Activated naive CD4-positive, alpha-beta T cell treated with anti-CD3 and anti-CD28 coated beads, Interleukin-2, amount 50 U/mL, for 16 hours (primary cell): ENCODE measurements at places on chromosomes 4 and X.

GRCh38 chr4:186943411-186943810, 219.8 kb upstream of the FAT1 start:
- no peak for DNase-seq

DNA sequence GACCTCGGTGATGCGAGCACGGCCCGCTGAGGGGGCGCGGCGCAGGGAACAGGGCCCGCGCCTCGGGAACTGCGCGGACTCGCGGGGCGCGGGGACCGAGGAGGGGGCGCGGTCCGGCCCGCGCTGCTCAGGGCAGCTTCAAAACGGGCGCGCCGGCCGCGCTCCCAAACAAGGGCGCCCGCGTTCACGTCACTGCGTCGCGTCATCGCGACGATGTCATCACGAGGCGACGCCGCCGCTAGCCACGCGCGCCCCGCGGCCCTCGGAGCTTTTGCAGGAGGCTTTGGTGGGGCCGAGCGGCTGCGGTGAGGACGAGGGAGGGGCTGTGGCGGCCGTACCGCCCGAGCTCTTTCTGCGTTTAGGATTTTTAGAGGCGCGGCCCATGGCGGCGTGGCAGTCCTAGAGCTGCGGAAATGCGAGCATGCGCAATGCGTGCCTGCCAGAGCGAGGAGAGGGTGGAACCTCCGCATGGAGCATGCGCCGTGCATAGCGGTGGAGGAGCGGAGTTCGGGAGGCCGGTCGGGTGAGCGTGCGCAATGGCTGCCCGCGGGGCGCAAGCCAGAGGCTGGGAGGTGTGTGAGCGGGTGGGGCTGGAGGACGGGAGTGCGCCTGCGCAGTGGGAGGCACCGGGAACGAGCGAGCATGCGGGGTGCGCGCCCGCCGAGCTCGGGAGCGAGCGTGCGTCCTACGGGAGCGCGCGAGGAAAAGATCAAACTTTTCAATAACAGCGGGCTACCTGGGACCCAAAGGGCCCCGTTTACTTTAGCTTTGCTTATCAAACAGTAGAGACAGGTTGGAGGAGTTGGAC, at the start of gene PPP2R3B:
PPP2R3B (minus strand) TSS at position 140 of the 808 bp plus-strand sequence. CDS start 216 bp downstream, outside the sequence.
- DNase-seq: peak; percentile 98

DNA sequence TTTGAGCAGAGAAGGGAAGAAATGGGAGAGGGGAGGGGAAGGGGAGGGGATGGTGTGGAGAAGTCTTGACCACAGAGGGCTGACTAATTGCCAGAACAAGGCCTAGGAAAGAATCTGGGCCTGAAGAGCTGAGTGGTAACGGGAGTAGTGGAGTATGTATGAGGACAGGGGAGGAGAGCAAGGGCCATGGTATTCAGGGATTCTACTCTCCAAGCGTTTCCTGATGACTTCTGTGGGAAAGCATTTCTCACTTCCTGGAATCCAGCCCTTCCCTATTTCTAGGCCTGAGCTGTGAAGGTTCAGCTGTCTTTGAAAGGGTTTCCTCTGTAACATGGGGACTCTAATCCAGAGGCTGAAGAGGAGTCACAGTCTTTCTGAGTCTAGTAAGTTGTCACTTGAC, 19.7 kb upstream of the SOX3 start:
- DNase-seq: no peak

GRCh38 chr4:54215379-54216077, 13.6 kb upstream of the PDGFRA start:
- no peak for DNase-seq

- no peak for DNase-seq
These were observed 88.9 kb downstream of the UBE2K start for GRCh38 chr4:39786838-39787237.

GRCh38 chr4:82865592-82865991, 25.4 kb downstream of the SEC31A start:
- DNase-seq: no peak

GRCh38 chr4:145820407-145820806, 118.2 kb downstream of the ZNF827 start:
- DNase-seq: no peak

- DNase-seq: no peak
These were observed 71.0 kb upstream of the DHX15 start for GRCh38 chr4:24655326-24655725.

DNA sequence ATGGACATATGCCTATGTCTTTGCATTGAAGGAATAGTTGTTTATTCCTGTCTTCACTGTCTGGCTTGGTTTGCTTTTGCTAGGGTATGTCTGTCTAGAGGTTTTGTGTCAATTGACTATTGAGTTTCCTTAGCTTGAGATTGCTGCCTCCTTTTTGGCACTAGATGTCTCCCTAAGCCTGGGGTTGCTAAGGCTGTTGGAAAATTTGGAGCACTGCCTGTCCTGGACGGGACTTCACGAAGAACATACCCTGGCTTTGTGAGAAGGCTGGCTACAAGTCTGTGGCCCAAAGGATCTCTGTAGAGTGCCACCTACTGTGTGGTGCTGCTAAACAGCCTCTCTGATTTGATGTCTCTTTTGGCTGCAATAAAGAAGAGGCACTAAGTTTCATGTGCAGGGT, 183.8 kb upstream of the NUDT10 start:
- no peak for DNase-seq

- DNase-seq: no peak
These were observed 52.0 kb upstream of the HS3ST1 start for GRCh38 chr4:11480683-11481082.

- DNase-seq: no peak
These were observed 51.8 kb downstream of the CHRDL1 start for GRCh38 chrX:110743679-110744340.

GRCh38 chr4:152200511-152201333, 335.2 kb downstream of the FBXW7 start:
- no peak for DNase-seq

DNA sequence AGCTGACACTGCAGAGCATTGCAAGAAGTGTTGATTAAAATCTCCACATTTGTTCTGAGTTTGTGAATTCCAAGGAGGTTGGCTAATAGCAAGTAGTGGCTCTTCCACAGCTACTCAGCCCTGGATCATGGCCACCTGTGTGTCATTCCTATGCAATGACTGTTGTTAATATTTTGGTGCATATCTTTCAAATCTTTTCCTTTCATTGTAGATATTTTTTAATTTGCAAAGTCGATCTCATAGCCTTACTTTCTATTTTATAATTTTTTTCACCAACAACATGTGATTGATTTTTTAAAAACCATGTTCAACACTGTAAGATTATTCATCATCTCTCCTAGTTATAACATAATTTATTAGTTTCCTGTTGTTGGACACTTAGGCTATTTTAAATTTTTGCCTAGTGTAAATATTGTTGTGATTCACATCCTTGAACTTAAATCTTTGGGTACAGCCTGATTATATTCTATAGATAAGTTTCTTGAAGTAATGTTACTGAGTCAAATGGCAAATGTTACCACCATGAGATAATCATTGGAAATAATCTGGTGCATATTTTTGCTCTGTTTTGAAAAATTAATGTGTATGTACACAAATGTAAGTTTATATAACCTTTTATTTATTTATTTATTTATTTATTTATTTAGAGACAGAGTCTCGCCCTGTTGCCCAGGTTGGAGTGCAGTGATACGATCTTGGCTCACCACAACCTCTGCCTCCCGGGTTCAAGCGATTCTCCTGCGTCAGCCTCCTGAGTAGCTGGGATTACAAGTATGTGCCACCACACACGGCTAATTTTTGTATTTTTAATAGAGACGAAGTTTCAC, 17.1 kb upstream of the ARHGAP10 start:
- DNase-seq: no peak

DNA sequence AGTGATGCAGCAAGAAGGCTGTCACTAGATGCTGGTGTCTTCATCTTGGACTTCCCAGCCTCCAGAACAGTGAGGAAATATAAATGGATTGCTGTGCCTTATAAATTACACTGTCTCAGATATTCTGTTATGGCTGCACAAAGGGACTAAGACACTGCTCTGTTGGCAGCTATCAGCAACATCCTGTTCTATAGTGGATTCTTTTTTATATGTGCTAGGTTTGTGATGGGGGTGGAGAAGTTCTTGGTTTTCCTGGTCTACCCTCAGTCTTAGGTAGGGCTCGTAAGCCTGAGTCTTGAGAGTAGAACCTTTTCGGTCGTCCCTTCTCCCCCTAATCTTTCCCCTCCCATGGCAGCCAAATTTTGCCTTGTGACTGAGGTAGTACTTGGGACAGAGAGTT, 17.3 kb downstream of the STIM2 start:
- no peak for DNase-seq

DNA sequence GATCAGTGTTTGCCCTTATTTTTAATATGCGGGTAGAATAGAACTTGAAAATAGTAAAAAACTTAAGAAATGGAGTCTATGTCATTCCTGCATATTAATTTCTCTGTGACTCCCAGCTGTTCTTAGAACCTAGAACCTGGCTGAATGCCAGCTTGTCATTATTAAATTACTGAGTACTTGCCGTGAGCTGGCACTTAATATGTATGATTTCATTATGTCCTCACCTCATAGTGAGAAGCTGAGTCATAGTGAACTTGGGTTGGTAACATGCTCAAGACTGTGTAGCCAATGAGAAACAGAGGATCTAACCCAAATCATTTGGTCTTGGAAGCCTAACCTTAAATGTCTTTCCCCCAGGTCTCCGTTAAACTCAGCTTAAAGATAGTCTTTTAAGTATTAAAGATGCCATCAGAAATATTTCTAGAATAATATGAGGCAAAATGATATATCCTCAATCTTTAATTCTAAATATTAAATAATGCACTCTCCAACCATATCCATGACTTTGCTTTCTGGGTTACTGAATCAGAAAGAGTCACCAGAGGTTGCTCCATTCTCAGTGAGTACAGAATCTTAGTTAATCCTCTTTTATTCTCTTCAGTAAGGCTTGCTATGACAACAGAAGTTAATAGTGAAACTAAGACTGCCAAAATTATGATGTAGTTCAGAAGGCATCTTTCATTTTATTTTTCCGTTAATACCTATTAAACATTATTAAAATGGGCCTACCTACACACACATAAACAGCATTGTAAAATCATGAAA, 58.6 kb upstream of the TLL1 start:
- DNase-seq: no peak

- DNase-seq: no peak
These were observed 50.8 kb upstream of the MCF2 start for GRCh38 chrX:139758809-139759208.

GRCh38 chrX:14411326-14411725, 118.0 kb upstream of the GLRA2 start:
- DNase-seq: no peak

DNA sequence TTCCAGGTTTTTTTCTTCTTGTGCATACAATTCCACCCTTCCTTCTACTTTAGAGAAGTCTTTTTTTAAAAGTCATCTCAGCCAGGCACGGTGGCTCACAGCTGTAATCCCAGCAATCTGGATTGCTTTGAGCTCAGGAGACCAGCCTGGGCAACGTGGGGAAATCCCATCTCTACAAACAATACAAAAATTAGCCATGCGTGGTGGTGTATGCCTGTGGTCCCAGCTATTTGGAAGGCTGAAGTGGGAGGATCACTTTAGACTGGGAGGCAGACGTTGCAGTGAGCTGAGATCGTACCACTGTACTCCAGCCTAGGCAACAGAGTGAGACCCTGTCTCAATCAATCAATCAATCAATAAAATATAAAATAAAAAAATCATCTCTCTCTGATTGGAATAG, 14.8 kb downstream of the ELOVL6 start:
- DNase-seq: no peak

DNA sequence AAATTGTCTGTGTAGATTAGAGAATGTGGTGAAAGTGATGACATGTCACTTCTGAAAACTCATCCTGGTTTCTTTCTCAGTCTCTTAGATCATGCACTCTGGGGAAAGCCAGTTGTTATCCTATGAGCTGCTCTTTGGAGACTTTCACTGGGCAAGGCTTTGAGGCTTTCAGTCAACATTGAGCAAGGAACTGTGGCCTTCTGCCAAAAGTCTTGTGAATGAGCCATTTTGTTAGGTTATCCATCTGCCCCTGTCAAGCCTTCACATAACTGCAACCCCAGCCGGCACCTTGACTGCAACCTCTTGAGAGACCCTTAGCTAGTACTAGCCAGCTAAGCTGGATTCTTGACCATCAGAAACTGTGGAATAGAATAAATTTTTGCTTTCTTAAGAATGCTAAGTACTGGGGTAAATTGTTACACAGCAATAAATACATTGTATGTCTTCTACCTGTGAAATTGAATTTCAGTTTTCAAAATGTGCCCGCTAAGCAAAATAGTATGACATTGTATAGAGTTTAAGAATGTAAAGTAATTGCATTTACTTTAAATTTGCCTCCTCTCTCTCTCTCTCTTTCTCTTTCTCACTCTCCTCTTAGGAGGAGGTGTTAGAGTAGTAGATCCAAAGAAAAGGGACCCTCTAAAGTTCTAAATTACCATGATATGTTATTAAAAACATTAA, 1273.0 kb downstream of the RAPGEF2 start:
- DNase-seq: no peak

DNA sequence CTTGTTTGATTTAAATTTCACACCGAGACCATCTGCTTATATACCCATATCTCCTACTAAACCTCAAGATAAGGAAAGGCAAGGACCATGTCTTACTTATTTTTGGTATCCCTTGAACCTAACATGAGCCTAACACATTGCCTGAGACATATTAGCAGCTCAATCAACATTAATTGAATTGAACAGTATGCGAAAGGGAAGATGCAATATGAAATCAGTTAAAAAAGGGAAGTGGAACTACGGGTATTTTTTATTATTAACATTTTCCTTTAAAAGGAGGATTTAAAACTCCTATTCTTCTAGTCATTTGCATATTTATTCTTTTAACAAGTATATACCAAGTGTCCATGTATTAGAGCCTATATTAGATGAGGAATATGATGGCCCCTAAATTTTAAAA, 197.0 kb downstream of the CAMK2D start:
- DNase-seq: no peak

- DNase-seq: no peak
These were observed 78.7 kb downstream of the PPARGC1A start for GRCh38 chr4:23811161-23811560.

DNA sequence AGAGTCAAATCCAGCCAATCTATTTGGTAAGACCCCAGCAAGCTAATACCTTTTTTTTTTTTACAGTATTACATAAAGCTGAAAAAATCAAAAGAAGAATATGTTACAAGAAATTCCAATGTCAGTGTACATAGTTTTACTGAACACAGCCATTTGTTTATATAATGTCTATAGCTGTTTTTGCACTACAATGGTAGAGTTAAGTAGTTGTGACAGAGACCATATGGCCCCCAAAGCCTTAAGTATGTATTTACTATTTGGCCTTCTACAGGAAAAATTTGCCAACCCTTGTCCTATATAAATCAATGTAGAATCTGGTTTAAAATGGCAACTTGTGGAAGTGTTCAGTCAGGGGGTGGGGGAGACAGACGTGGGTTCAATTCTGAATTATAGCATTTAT, 60.7 kb downstream of the ANTXR2 start:
- no peak for DNase-seq

GRCh38 chr4:119300101-119300978, 21.6 kb downstream of the FABP2 start:
- peak; percentile 92 for DNase-seq

DNA sequence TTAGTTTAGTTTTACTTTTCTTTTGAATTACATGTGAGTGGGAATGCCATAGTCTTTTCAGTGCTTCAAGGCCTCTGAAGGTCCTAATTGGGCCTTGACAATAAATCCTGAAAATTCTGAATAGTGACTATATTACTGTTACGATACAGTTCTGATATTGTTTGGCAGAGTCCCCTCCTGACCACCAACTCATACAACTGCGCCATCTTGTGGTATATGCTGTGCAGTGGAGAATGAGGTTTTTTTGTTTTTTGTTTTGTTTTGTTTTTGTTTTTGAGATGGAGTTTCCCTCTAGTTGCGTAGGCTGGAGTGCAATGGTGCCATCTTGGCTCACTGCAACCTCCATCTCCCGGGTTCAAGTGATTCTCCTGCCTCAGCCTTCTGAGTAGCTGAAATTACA, 56.6 kb upstream of the CHRDL1 start:
- no peak for DNase-seq

GRCh38 chr4:154545689-154546088, 4.5 kb downstream of the PLRG1 start:
- DNase-seq: no peak
